ENCODE measurements at places on chromosomes 3 and 15.

DNA sequence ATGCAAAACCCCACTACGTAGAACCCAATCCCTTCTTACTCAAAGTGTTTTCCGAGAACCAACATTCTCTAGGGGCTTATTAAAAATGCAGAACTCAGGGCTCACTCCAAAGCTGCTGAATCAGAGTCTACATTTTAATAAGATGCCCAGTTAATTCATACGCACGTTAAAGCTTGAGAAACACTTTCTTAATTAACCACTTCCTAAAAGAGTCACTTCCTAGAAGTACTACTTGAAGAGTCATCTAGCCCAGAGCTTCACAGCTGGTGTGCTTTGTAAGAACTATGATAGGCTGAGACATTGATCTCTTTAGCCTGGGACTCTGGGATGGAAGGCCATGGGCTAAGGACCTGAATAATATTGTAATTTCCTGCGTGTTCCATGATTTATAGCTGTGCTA lies 9.0 kb downstream of the COL6A5 start:
- DNase-seq, result no peak

- DNase-seq, result no peak
Observed at GRCh38 chr3:34626699-34627098, 828.3 kb downstream of the PDCD6IP start.

DNA sequence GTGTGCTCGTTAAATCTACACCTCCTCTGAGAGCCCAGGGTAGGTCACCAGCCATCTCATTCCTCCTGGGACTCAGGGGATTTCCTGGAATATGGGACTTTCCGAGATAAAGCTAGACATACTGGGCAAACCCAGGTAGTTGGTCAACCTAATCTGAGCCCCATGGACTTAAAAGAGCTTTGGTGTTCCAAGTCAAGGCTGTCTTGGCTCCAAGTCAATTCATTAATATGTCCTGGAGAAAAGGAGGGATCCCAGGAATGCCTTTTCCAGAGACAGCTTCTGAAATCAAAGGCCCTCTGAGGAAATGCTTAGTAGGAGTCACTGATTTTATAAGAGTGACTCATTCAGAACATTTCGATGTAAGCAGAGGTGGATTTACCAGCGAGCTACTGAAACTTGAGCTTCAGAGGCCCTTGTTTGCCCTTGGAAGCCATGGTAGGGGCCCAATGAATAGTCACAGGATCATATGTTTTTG lies 137.3 kb upstream of the UBE2E1 start:
- DNase-seq, result no peak

GRCh38 chr15:74725845-74726773 lies 781 bp upstream of the CYP1A1 start:
- peak; percentile 55 for DNase-seq

GRCh38 chr15:31327669-31328427 lies 1.2 kb downstream of the KLF13 start:
- peak; percentile 77 for DNase-seq

GRCh38 chr3:172601066-172601832 lies 78.0 kb upstream of the TNFSF10 start:
- DNase-seq, result no peak

- DNase-seq, result no peak
Observed at GRCh38 chr3:131151-131888, 65.2 kb upstream of the CHL1 start.

DNA sequence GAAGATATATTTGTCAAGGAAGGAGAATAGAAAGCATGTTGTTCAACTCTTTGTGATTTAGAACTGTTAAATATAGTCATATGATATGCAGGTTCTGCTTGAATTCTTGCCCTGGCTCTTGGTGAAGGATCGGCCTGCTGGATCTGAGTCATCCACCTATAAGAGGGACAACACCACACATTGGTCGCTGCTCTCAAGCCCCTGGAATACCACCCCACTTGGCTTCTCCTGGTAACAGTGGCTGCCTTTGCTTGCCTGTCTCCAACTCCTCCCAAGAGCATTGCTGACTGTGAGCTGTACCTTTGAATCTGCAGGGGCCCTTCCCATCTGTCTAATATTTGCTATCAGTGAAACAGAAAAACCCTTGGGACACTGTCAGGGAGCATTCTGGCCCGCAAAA lies 78.9 kb upstream of the DGKG start:
- no peak for DNase-seq

GRCh38 chr3:15979900-15980299 lies 182.1 kb upstream of the ANKRD28 start:
- DNase-seq, result no peak

GRCh38 chr3:97974996-97975395 lies 2.8 kb upstream of the RIOX2 start:
- DNase-seq, result no peak

GRCh38 chr15:63449731-63450130 lies 54.7 kb upstream of the USP3 start:
- DNase-seq, result no peak

- no peak for DNase-seq
Observed at GRCh38 chr3:114462750-114463149, 168.9 kb downstream of the TIGIT start.

- no peak for DNase-seq
Observed at GRCh38 chr3:151891721-151892120, 18.3 kb downstream of the SUCNR1 start.

GRCh38 chr3:132522353-132522752 lies 74.7 kb upstream of the ACKR4 start:
- DNase-seq, result no peak

DNA sequence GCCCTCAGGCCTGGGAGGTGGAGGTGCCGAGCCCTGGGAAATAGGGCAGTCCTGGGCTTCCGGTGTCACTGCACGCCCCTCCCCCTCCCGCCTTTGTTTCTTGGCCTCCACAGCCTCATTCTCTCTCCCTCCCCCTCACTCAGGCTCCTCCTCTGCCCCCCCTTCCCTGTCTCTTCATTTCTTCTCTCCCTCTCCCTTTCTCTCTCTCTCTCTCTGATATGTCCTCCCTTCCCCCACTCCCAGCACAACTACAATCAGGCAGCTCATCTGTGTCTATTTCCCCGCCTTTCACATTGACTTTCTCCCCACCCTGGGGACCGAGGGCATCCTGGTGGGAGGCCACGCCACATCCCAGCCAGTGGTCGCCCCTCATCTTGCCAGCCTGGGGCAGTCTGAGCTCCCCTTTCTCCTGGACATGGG lies 40.2 kb downstream of the IDH2 start:
- DNase-seq, result no peak

- no peak for DNase-seq
Observed at GRCh38 chr15:98289747-98290146, 329.2 kb downstream of the ARRDC4 start.

DNA sequence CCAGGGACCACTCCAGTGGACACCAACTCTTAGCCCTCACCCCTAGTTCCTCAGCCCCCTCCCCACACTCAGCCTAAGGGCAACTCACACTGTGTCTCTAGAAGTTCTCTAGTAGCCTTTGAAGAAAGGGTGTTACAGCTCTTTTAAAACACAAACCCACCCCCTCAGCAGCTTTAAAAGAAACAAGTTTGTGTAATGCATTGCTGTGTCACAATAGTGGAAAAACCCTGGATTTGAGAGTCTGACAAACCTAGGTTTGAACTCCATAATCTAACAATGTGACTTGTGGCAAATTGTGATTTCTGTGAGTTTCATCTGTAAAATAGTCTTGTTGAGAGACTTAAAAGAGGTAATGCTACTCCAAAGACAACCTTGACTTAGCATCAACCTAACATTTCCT lies 54.0 kb downstream of the PLCH1 start:
- no peak for DNase-seq

GRCh38 chr15:44536302-44536961 lies 515 bp upstream of the EIF3J start:
- no peak for DNase-seq

DNA sequence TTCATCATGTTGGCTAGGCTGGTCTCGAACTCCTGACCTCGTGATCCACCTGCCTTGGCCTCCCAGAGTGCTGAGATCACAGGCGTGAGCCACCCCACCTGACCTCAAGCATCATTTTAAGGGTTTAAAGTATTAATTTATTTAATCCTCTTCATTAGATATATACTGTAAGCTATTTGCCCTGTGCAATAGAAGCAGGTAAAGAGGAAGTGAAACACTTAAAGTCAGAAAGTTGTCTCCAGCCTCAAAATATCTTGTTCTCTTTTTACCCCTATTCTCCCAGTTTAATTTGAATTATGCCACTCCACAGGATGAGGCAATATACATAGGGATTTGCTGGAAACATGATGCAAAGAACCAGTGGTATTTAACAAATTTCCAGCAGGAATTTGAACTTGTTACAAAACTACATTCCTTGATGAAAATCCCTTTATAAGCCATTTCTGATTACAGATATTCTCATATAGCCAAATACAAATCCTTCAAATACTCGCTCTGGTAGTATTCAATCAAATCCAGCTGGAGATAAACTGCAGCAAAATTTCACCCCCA lies 2.0 kb downstream of the NDUFB5 start:
- no peak for DNase-seq

- DNase-seq, result no peak
Observed at GRCh38 chr3:138114988-138115971, at the start of gene DZIP1L. DZIP1L (minus strand) TSS chr3:138115608; CDS start chr3:138103971, 11,637 bp downstream.

GRCh38 chr3:20325563-20325962 lies 139.6 kb upstream of the SGO1 start:
- DNase-seq, result no peak

- DNase-seq, result no peak
Observed at GRCh38 chr3:98903705-98904481, 2.4 kb upstream of the DCBLD2 start.

- DNase-seq, result no peak
Observed at GRCh38 chr3:80771085-80771484, 990.4 kb downstream of the GBE1 start.

- no peak for DNase-seq
Observed at GRCh38 chr15:36942248-36942827, 158.0 kb downstream of the MEIS2 start.

GRCh38 chr3:178518660-178519396 lies 17.4 kb upstream of the KCNMB2 start:
- DNase-seq, result no peak

- DNase-seq, result no peak
Observed at GRCh38 chr3:161559177-161559998, 62.8 kb downstream of the OTOL1 start.

DNA sequence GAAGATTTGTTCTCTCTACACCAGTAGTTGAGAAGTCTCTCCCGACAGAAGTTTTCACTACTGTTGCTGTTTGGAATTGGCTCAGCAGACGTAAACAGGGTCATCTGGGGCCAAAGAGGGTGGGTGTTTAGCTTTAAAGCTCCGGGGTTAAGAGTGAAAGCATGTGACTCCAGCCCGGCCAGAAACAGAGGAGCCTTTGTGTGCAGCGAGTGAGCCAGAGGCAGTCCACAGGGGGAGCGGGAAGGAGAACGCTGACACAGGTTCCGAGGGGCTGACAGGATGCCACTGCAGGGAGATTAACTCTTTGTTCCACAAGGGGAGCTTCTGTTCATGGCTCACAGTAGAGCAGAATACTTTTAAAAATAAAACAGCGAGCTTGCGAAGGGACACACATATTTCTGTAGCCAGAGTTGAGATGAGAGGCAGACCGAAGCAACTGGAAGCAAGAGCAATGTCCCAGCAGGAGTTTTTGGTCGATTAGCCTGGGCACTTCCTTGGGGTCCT lies 26.9 kb downstream of the BMF start:
- no peak for DNase-seq

- no peak for DNase-seq
Observed at GRCh38 chr15:23564821-23565394, 566 bp upstream of the MKRN3 start.

GRCh38 chr15:36579792-36580431 lies 486 bp downstream of the CDIN1 start:
- peak; percentile 5 for DNase-seq

GRCh38 chr15:77484994-77485393 lies 64.3 kb downstream of the HMG20A start:
- DNase-seq, result no peak

GRCh38 chr15:93779341-93779740 lies 452.0 kb upstream of the MCTP2 start:
- no peak for DNase-seq

GRCh38 chr15:88509321-88509720 lies 37.2 kb downstream of the DET1 start:
- DNase-seq, result no peak

- DNase-seq, result no peak
Observed at GRCh38 chr3:122030381-122031122, 8.5 kb upstream of the ILDR1 start.

DNA sequence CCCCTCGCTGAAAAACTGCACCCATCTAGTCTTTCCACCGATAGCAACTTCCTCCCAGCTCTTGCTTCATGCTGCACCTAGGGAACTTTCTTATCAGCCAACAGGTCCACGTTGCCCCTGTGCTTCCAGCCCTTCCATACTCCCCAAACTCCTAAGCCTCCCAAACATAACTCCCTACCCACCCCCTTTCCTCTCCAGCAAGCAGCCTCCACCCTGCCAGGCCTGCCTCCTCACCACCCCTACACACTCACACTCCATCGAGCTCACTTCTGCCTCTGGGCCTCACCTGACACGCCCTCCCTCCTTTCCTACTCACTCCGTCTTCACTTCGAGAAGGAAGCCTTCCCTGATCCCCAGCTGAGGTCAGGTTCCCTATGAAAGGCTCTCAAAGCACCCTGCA lies 8.1 kb downstream of the INSYN1 start:
- no peak for DNase-seq

- DNase-seq, result no peak
Observed at GRCh38 chr15:70039917-70040316, 57.8 kb downstream of the TLE3 start.

GRCh38 chr3:187763850-187764648 lies 18.8 kb upstream of the BCL6 start:
- no peak for DNase-seq

- DNase-seq, result no peak
Observed at GRCh38 chr3:140397847-140398246, 280.0 kb upstream of the TRIM42 start.

- no peak for DNase-seq
Observed at GRCh38 chr3:24352893-24353553, 141.6 kb downstream of the THRB start.

DNA sequence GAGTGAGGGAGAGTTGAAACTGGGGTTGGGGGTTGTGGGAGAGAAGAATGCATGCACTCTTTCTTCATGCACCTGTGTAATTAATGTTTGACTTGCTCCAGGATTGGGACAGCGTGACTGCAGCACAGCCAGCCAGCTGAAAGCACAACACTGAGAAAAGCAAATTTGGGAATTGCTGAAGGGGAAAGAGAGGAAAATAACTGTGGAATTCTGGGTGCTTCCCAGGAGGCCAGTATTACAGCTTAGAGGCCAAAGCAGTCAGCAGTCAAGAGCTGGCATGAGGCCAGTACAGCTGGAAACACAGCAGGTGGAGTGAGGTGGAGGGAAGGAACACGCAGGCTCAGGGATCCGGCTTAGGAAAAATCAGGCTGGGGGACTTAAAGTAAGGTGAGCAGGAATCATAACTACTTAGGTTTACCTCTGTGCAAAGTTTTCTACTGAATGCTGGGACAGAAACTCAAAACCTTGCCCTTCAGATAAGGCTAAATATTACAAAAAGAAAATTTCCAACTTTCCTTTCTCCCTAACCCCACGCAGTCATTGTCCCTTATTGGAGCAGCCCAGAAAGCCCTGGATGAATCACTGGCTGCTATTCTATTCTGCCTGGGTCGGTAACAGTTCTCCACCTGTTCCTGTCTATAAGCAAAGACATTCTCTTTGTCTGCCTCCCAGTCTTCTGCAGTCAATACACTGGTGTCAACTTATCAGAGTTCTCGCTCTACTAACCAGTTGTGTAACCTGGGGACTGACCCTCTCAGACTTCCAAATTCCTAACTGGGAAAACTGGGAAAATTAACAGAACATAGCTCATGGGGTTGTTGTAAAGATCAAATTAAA lies 167.2 kb downstream of the MAGI1 start:
- no peak for DNase-seq

- DNase-seq, result no peak
Observed at GRCh38 chr3:151609491-151609890, 124.2 kb upstream of the AADACL2 start.

- no peak for DNase-seq
Observed at GRCh38 chr3:120566243-120566975, 29.7 kb upstream of the NDUFB4 start.

Measured in activated gamma-delta T cell treated with Interleukin-2 at 50 U/mL for 16 hours (primary cell).